ENCODE measurements at places on chromosomes 12 and 14. TPM values are rescaled to one million over a fixed set of nuclear protein-coding genes. Genes with fewer than 3 reads are reported as not detected.
A peak's percentile ranks its signal among the peaks of the same experiment; 100 is the strongest.

The SLCO1C1 gene
- not detected for total RNA-seq

The TMEM119 gene
- not detected for total RNA-seq

The TNS2 gene
- 4.2 TPM for total RNA-seq

The NRL gene
- total RNA-seq: 2.2 TPM

The TMEM120B gene
- total RNA-seq: 19.5 TPM

The NKX2-1 gene
- total RNA-seq: not detected

The TAOK3 gene
- total RNA-seq: 35.5 TPM

The NINJ2 gene
- total RNA-seq: not detected

The PRIMA1 gene
- total RNA-seq: 0.31 TPM

The CLEC4D gene
- not detected for total RNA-seq

The ASCL1 gene
- total RNA-seq: not detected

The IL22 gene
- total RNA-seq: not detected

The POTEG gene
- not detected for total RNA-seq

The PLCZ1 gene
- 3.0 TPM for total RNA-seq

The SUPT16H gene
- total RNA-seq: 75.7 TPM

The CAPZA3 gene
- not detected for total RNA-seq

The KNTC1 gene
- 12.7 TPM for total RNA-seq

DNA sequence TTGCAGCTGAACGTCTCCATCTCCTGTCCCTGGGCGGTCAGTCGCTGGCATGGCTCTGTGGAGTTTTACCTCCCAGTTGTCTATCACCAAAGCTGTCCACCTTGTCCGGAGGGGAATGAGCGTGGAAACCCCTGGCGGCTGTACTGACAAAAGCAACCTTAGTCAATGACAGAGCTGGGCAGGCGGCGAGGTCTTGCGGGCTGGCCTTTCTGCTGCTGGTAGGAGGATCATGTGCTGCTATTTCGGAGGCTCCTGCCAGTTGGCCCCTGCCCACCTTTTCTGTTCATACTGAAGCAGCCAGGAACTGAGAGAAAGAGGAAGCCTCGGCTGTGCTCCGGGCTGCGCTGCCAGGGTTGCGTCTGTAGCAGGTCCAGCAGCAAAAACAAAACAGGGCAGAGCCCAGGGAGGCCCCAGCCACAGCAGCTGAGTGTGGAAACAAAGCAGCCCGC, 57.7 kb downstream of the HMGA2 start:
- no peak for DNase-seq

- no peak for DNase-seq
Measured at GRCh38 chr14:78181270-78181669, 11.1 kb downstream of the NRXN3 start.

- no peak for DNase-seq
Measured at GRCh38 chr14:90570461-90570860, 173.6 kb downstream of the CALM1 start.

DNA sequence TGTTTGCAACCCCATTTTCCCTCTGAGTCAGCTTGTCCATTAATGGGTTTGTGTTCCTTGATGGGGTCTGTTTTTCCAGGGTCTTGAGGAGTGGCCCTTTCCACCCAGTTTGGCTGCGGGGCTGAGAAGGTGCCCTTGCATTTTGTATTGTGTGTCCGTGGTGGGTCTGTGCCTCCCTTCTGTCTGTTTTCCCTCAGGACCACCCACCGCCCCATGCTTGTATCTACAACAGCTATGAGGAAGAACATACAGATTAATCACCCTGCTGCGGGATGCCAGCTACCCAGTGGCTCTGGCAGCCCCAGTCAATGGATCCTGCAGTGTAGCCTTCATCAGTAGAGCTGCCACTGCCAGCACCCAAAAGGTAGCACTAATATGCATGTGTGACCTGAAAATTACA, 235.7 kb downstream of the CACNA1C start:
- DNase-seq: no peak

- no peak for DNase-seq
Measured at GRCh38 chr12:25884024-25884919, 74.2 kb upstream of the RASSF8 start.

DNA sequence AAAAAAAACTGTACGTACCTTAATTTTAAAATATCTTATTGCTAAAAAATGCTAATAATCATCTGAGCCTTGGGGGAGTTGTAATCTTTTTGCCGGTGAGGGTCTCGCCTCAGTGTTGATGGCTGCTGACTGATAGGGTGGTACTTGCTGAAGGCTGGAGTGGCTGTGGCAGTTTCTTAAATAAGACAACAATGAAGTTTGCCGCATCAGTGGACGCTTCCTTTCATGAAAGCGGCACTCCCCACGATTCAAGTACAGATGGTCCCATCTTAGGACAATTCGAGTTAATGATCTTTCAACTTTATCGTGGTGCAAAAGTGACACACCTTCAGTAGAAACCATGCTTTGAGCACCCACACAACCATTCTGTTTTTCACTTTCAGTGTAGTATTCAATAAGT, 7.6 kb upstream of the PLD4 start:
- no peak for DNase-seq

GRCh38 chr12:111440631-111441030, 34.9 kb downstream of the SH2B3 start:
- DNase-seq: no peak

GRCh38 chr12:25162866-25163265, 32.1 kb downstream of the DNAI7 start:
- no peak for DNase-seq

DNA sequence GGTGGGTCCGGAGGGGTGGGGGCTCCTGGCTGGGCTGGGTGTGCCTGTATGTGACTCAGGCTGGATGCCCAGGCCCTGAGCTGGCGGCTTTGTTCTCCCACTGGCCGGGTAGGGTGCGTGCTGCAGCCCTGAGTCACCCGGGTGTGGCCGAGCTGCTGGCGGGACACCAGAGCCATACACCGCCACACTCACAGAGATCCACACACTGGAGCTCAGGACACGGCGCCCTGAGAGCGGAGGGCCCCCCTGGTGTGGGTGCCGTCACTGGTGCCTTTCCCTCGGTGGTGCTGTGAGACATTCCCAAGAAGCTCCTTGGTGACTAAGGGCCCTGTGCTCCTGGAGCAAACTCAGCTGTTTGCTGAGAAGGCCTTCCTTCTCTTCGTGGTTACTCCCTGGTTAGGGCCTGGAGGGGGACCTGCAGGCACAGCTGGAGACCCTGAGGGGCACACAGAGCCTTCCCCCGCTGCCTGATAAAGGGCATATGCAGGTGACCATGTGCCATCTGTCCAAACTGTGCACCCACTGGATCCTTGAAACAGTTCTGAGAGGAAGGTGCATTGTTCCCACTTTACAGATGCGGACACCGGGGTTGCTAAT, 44.3 kb downstream of the KRT80 start:
- peak; percentile 99 for DNase-seq

GRCh38 chr12:66916189-66916588, 237.3 kb upstream of the GRIP1 start:
- peak; percentile 88 for DNase-seq

DNA sequence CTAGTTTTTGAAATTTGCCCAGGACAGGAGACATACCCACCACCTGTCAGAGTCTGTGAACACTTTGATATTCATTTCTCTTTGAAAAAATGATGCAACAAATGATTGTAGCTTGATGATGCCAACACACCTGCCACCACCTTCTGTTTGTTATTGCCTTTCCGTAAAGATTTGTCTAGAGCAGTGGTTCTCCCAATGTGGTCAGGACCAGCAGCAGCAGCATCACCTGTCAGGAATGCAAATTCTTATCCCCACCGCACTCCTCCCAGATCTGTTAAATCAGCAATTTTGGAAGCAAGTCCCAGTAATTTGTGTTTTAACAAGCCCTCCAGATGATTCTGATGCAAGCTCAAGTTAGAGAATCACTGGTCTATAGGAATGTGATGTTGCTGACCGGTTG, 9.9 kb downstream of the CCDC175 start:
- peak; percentile 25 for DNase-seq

GRCh38 chr12:67765776-67766766, 117.5 kb downstream of the DYRK2 start:
- DNase-seq: peak; percentile 71

GRCh38 chr14:44928793-44929192, 33.0 kb downstream of the KLHL28 start:
- no peak for DNase-seq

GRCh38 chr14:54497224-54497623, 8.4 kb upstream of the GMFB start:
- no peak for DNase-seq

DNA sequence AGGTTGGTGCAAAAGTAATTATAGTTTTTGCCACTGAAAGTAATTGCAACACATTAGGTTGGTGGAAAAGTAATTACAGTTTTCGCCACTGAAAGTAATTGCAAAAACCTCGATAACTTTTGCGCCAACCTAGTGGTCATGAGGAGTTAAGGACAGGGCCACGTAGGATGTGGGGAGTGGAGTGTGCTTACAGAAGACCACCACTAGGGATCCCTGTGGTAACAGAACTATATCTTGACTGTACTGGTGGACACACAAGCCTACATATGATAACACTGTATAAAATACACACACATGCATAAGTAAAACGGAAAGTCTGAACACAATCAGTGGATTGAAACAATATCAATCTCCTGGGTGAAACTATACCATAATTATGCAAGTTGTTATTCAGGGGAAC, 187.4 kb upstream of the ABCD2 start:
- DNase-seq: no peak

GRCh38 chr12:106954462-106955376, 988 bp upstream of the TMEM263 start:
- peak; percentile 9 for DNase-seq

- no peak for DNase-seq
Measured at GRCh38 chr14:62118461-62118860, 356.2 kb downstream of the SNAPC1 start.

- DNase-seq: no peak
Measured at GRCh38 chr14:23675906-23676305, 39.7 kb downstream of the DHRS2 start.

DNA sequence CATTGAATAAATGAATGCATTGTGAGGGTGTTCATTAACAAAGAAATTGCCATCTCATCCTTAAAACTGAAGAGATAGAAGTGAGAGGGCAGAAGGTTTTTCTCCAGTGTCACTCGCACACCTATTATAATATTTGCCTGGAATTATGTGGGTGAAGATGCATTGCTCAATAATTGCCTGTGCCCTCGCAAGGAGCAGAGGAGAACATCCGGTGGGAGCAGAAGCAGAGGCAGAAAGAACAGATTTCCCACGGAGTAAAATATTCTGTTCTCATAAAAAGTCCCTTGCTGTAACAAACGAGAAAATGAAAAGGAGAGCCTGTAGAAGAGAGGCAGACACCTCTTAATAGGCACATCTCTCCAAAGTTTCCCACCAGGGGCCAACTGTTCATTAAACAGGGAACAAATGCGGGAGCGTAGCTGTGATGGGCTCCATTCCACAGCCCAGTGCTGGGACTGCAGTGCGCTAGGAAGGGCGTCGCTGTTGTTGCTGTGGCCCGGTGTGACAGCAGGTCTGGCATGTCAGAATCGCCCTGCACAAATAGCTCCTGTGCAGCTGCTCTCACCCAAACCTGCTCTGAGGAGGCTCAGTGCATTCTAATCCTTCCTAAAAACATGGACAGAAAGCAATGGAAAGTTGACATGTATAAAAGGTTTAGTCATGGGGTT, 359.8 kb downstream of the APAF1 start:
- no peak for DNase-seq

DNA sequence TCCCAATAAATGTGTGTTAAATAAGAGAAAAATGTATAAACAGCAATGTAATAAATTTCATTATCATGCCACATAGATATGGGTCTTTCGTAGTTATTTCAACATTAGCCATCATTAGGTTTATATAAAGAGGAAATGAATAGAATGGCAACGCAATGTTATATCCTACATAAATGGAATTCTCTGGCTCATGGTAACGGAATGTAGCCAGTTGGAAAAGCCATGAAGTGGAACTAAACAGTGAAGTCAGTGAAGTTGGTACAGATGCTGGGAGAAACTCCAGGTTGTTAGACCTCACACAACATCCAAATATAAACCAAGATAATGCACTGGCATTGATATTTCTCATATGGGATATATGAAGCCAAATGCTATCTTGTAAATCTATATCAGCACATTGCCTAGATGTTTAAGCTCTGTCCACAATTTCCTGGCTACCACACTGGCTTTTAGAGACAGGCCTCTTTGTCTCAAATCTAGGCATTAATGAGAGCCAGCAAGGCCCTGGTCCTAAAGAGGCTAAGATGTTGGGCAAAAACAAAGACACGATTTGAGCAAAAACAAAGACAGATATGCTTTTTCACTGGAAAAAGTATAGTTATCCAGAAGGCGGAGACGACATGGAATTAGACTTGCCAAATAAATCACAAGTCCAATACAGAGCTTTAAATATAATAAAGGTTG, 861.0 kb downstream of the RPS29 start:
- DNase-seq: no peak

DNA sequence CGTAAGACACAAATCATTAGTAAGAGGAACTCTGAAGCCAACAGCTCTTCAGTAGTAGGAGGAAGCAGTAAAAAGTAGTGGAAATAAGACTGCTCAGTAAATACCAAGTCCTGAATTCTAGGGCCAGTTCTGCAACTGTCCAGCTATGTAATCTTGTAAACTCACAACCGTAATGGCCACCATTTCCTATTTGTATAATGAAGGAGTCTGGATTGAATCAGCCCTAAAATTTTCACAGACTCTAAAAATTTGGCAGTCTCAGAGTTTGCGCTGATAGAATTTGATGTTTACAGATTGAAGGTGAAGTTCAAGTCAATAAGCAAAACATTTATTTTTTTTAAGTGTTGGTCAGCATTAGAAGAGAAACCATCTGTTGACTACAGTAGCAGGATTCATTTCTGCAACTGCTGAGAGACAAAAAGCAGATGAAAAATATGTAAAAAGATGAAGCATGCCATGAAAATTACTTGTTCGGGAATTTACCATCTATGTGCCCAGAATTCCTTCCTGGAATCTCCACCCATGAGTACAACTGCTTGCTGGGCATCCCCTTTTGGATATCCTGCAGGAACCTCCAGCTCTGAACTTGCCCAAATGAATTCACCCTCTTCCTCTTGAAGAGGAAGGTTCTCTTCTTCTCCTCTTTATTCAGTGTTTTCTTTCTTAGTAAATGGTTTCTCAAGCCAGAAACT, 47.5 kb downstream of the GALNT4 start:
- no peak for DNase-seq

- no peak for DNase-seq
Measured at GRCh38 chr12:115312901-115313300, 628.9 kb upstream of the TBX3 start.
